ENCODE measurements at places on chromosomes 7 and 10.

- DNase-seq, result no peak
Observed at GRCh38 chr10:75096749-75097148, 14.7 kb upstream of the SAMD8 start.

DNA sequence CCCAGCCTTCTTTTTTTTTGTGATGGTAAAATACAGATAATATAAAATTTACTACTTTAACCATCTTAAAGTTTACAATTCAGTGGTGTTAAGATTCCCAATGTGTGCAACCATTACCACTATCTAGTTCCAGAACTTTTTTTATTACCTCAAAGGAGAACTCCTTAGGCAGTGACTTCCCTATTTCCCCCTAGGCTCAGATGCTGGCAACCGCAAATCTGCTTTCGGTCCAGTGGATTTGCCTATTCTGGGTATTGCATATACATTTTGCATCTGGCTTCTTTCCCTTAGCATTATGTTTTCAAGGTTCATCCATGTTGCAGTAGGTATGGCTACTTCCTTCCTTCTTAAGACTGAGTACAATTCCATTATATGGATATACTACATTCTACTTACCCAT is 56.5 kb downstream of the AFAP1L2 start:
- no peak for DNase-seq

DNA sequence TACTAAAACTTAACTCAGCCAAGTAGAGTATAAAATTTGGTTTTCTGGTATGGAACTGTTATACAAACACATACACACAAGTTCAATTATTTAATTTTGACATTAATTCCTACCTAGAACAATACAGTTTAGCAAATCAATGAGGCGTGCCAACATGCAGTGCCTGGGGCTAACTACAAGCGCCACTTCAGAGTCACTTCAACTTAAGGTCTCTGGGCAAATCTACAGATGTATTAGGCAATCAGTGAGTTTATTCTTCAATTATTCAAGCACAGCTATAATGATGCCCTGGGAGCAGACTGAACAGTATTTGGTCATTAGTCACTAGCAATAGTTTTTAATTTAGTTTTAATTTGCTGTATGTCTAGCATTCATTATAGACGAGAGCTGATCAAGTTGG is 51.6 kb downstream of the HIBADH start:
- DNase-seq, result no peak

- DNase-seq, result no peak
Observed at GRCh38 chr7:30922596-30922995, 10.9 kb downstream of the AQP1 start.

GRCh38 chr7:27094304-27095049 is 1.3 kb downstream of the HOXA1 start:
- DNase-seq, result no peak

- no peak for DNase-seq
Observed at GRCh38 chr7:4707980-4708411, 25.9 kb downstream of the FOXK1 start.

- no peak for DNase-seq
Observed at GRCh38 chr10:71750124-71750841, 23.0 kb downstream of the VSIR start.

DNA sequence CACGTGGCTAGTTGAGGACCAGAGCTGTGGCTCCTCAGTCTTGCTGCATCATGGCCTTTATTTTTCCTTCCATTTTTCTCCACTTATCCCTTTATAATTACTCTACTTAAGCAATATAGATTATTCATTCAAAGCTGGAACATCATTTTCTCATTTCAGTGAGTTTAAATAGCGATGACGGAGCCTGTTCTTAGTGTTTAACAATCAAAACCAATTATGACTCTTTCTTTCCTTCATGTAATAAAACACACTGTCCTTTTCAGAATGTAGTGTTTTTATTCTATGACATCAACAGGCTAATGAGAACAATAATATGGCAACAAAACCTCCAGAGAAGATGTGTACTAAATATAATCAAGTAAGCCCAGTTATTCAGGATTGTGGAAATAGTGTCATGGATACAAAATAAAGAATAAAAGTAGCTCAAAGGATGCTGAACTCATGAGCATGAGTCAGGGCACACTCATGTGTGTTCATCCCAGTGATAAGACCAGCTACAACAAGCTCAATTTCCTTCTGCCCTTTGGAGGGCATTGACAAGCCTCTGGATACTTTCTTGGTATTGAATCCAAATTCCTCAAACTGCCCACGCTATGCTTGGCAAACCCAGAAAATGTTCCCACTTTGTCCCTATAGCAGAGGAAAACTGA is 188.4 kb downstream of the CYP26A1 start:
- DNase-seq, result no peak

DNA sequence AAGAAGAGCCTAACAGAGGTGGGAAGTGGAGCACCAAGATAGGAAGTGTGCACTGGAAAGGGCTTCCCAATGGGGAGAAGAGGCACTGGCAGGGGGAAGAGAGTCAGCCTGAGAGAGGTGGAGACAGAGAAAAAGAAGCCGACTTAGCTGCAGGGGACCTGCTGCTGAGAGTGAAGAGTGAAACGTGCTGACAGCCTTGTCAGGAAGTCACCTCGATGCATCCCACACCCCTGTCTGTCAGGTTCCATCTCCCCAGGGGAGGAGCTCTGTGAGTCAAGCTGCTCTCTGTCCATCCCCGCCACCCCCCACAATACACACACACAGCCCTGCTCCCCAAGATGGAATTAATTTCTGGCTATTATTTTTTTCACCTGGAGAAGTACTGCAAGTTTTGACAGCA is 14.0 kb downstream of the KAZALD1 start:
- no peak for DNase-seq

All from hematopoietic multipotent progenitor cell treated with erythropoietin and hydrocortisone succinate and interleukin-3 and kit ligand, for 15 days (in vitro differentiated cells).